Foreskin melanocyte (primary cell): ENCODE measurements at places on chromosomes 7 and 10.

- DNase-seq = no peak
These were observed 10.4 kb downstream of the GPRIN2 start for GRCh38 chr10:46545861-46546590.

DNA sequence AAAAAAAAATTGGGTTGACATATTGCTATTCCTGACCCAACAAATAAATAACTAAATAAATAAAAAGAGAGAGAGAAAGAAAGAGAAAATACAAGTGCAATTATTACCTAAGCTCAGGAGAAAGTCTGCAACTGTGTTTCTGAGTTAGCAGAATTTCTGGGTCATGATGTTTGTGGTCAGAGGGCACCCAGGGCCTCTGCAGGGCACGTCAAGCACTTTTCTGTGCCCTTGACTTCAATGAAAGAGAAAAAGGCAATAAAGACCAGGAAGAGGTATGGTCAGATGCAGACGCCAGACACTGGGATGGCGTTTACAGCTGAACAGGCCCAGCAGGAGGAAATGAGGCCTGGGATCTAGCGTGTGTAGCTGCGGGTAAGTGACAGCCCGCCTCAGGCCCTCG, 160.9 kb upstream of the GDF10 start:
- no peak for DNase-seq

- no peak for DNase-seq
These were observed 303.4 kb downstream of the RPS24 start for GRCh38 chr10:78337016-78337415.

GRCh38 chr7:55069271-55069792, 50.5 kb downstream of the EGFR start:
- no peak for DNase-seq

DNA sequence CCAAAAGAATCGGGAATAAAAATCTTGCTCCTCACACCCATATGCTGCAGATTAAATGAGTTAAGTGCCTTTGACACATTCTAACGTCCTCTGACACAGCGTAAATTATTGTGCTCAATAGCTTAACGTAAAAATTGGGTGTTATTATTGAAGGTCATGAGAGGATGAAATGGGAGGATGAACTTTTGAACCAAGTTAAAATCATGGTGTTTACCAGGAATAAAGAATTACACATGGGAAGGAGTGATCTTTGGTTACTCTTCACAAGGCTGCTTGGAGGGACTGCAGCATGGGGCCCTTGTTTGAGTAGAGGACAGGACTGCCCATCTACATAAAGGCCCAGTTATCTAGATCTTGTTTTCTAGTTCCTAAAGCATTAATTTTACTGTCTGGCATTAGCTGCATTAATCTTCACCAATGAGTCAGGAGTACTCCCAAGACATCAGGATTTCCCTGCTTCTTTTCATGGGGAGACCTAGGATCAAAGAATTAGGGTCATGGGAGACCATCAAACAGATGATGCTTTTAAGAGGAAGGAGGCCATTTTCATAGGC, 84.9 kb upstream of the PRR15 start:
- DNase-seq = no peak

GRCh38 chr10:75375838-75376237, 25.7 kb downstream of the ZNF503 start:
- no peak for DNase-seq

- peak; percentile 70 for DNase-seq
These were observed 64.3 kb upstream of the ANTXRL start for GRCh38 chr10:46222364-46222935.

DNA sequence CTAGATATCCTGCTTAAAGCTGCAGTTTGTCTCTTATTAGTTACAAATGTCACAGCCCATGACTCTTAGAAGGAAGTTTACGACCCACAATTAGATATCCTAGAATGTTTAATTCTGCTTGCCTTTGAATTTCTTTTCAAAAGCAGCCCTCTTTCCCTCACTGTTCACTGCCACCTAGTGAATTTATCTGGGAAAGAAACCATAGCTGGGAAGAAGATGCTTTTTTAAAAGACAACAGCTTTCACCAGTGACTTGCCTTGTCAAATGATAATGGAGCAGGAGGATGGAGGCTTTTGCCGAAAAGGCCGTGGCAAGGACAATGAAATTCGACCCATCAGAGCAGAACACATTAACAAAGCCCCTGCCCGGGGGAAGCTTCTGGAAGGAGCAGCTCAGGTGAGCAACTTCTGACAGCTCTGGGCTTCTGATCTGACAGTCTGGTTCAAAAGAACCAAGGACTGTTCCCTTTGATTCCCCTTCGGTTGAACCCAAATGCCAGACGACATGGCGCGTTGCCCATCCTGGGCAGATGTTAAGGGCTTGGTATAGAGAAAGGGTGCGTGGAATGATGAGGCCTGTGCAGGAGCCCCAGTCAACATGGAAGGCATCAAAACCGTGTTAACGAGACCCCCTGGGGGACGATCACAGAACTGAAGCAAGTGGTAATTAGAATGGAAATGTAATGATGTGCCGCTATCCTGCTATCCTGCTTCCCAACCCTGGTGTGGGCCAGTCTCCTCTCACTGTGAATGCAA, 236.8 kb downstream of the FRMD4A start:
- DNase-seq = peak; percentile 48

GRCh38 chr10:71726580-71727104, 7.1 kb upstream of the C10orf105 start:
- DNase-seq = no peak
